T-helper 2 cell treated with Interferon-gamma antibody and Interleukin-4, amounts not matched to agents 5 μg/mL and 100 μg/mL, for 36 hours (primary cell): ENCODE measurements at places on chromosomes 1 and 21.

- no peak for DNase-seq
These were observed 132.4 kb downstream of the DSCAM start for GRCh38 chr21:40714536-40714935.

- DNase-seq = no peak
These were observed 112.1 kb downstream of the CENPF start for GRCh38 chr1:214715126-214715525.

- no peak for DNase-seq
These were observed 6.4 kb downstream of the ASAP3 start for GRCh38 chr1:23477359-23478144.

- DNase-seq = no peak
These were observed 1902.3 kb downstream of the NCAM2 start for GRCh38 chr21:22900490-22900889.

- DNase-seq = peak; percentile 55
These were observed 6.9 kb upstream of the CAMK1G start for GRCh38 chr1:209576392-209577197.

DNA sequence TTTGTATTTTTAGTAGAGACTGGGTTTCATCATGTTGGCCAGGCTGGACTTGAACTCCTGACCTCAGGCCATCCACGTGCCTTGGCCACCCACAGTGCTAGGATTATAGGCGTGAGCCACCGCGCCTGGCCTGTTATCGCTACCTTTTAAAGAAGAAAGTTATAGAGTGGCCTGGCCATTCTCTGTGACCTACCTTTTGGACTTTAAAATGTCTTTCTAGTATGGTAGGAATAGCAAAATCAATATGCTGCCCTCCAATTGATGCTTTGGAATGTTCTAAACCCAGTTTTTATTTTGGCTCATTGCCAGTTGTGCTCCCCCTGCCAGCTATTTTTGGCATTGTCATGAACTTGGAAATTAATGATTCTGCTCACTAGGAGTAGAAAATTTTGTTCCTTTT, 19.9 kb downstream of the HIPK1 start:
- DNase-seq = no peak

- DNase-seq = no peak
These were observed 111.1 kb downstream of the FNBP1L start for GRCh38 chr1:93559045-93559444.

- no peak for DNase-seq
These were observed 165.1 kb downstream of the SLC45A1 start for GRCh38 chr1:8482979-8483381.

GRCh38 chr1:81577004-81577697, 223.6 kb upstream of the ADGRL2 start:
- DNase-seq = no peak

GRCh38 chr1:157574836-157575235, 22.5 kb upstream of the FCRL5 start:
- no peak for DNase-seq

DNA sequence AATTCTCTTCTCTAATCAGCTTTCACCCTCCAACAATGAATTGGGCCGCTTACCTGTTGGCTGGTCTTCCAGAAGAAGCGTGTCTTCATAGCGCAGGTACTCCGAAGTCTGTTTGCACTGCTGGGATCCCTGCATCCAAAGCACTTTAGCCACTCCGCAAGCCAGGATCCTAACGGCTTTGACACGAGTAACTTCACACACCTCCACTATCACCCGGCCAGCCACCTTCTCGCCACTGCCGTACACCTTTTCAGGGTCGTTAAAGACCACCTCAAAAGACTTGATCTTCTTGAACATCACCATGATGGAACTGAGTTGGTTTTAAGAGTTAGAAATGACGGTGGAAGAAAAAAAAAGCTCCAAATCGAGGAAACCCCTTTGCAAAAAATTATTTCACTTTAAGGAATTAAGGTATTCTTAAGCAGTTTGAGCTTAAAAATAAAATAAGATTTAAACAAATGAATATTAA, 381 bp downstream of the TXNIP start:
- no peak for DNase-seq

GRCh38 chr1:74791491-74791890, 58.5 kb downstream of the TYW3 start:
- DNase-seq = no peak

GRCh38 chr1:5492846-5493245, 499.4 kb downstream of the NPHP4 start:
- DNase-seq = no peak
